OCI-M1 (cell line): ENCODE measurements at places on chromosomes 3 and 15.
A peak's percentile ranks its signal among the peaks of the same experiment; 100 is the strongest.

DNA sequence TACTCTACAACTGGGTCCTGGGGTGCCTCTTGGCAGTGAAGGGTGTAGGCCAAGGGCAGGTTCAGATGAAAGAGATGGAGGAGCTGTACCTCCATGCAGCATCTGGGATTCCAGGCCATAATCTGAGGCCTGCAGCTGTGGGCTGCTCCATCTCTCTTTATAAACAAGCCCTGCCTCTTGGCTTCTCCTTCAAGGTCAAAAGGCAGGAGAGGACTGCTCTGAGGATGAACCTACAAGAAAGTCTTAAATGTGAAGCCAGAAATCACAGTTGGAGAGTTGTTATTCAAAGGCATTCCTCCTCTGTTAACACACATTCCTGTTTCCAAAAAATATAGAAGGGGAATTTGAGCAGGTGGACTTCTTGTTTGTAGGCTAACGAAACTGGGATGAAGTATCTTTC is 355.5 kb downstream of the NTRK3 start:
- no peak for DNase-seq

GRCh38 chr3:99499235-99500158 is 138.9 kb upstream of the COL8A1 start:
- peak; percentile 69 for DNase-seq

DNA sequence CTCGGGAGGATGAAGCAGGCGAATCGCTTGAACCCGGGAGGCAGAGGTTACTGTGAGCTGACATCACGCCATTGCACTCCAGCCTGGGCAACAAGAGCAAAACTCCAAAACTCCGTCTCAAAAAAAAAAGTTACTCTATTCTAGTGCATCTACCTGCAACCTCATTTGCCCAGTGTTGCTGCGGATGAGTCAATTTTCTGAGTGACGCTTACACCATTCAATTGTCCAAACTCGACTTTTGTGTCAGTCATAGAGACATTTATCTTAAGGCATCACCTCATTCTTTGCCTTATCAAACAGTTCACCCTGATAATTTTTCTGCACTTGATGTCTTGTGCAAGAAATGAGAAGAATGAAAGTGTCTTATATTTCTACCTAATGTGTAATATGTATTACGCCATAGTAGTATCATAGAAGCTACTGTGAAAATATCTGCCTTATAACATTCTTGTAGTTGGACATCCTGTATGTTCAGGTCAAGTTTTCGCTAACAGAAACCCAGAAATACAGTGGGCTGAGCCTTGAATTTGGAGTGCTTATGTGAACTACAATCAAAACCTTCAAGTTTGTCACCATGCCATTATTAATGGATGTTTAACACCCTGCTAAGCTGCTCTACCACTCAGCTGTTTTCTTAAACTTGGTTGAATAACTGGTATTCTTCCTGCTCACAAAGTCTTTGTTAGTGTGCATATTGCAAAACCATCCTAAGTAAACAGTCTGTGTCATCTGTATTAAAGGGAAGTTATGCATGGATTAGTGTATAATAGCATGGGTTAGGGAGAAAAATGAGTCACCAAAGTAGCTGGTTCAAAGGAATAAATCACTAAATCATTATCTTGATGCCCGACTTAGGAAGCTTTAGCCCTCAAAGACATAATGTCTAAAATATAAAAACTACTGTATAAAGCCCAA is 531.0 kb upstream of the NR2F2 start:
- no peak for DNase-seq

DNA sequence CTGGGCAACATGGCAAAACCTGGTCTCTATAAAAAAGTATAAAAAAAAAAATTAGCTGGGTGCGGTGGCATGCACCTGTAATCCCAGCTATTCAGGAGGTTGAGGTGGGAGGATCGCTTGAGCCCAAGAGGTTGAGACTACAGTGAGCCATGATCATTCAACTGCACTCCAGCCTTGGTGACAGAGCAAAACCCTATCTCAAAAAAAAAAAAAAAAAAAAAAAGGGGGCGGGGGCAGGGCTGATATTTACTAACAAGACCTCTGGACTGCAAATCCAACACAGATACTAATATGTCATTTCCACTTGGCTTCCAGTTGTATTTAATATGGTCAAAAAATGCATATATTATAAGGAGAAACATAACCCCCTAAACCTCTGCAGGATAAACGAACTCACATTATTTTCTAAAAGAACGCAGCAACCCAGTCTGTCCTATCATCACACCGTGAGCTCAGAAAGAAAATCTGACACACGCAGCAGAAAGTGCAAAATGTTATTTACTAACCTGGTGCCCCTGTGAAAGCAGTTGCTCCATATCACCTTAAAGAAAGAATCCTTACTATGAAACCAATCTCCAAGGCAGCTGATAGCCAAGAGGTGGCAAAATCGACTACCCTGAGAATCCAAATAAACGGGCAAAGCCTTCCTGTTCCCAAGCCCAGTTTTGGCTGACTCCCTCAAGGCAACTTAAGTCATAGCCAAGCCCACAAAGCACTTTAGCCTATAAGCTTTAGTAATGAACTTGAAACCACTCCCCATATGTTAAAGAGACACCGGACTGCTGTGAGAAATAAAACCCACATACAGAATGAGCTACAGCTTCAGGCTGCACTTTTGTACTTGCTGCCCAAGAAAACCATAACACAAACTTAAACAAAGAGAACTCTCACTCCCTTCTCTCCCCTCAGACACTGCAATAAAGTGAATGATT is 39.3 kb downstream of the PLD1 start:
- DNase-seq = peak; percentile 84

DNA sequence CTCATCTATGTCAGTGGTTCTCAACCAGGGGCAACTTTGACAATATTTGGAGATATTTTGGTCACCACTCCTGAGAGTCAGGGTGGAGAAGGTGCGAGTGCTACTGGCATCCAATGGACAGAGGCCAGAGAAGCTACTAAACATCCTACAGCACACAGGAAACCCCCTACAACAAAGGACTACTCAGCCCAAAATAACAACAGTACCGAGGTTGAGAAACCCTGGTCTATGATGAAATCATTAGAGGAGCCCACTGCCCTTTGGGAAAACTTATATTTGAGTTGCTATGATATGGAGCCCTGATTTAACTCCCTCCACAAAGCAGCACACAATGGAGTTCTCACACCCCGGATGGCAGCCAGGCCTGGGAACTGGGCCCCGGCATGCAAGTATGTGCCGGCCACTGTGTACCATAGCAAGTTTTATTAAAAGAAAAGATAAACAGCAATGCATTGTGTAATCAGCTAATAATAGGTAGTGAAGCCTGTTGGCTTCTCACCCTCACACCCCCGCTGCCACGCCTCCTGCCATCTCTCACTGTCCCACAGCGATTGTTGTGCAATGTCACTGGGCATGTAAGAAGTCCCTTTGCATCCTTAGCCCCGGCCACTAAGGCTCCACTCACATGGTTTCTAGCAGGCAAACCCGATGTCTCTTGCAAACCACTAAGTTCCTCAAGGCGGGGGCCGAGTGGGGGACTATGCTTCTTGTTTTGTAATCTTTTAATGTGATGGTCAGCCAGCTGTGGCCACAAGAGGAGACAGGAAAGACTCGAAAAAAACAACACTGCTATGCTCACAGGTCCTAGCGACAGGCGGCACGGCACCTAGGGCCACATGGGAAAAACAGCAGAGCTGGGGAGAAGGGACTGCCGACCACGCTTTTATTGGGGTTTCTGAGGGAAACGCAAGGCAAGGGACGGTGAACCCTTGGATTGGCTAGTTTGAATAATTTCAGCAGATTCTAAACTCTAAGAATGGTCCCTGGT is 110.0 kb downstream of the AQP9 start:
- DNase-seq = peak; percentile 68

DNA sequence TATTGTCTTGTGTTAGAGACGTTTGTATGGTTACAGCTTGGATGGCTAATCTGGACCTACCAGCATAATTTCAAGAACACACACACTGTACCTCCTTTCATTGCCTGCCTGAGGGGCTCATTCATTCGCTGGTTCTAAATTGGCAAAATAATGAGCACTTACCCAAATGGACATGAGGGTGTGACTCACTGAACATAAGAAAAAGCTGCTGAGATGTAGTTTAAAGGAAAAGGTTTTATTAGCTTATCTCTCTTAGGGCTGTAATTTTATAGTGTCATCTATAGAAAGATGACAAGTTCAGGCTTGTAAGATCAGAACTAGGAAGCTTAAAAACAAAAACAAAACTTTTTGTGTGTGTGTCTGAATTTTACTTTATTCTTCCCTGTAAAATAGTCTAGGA is 120.7 kb upstream of the WNT7A start:
- DNase-seq = no peak

- no peak for DNase-seq
Observed at GRCh38 chr3:168693870-168694269, 598.1 kb upstream of the GOLIM4 start.

DNA sequence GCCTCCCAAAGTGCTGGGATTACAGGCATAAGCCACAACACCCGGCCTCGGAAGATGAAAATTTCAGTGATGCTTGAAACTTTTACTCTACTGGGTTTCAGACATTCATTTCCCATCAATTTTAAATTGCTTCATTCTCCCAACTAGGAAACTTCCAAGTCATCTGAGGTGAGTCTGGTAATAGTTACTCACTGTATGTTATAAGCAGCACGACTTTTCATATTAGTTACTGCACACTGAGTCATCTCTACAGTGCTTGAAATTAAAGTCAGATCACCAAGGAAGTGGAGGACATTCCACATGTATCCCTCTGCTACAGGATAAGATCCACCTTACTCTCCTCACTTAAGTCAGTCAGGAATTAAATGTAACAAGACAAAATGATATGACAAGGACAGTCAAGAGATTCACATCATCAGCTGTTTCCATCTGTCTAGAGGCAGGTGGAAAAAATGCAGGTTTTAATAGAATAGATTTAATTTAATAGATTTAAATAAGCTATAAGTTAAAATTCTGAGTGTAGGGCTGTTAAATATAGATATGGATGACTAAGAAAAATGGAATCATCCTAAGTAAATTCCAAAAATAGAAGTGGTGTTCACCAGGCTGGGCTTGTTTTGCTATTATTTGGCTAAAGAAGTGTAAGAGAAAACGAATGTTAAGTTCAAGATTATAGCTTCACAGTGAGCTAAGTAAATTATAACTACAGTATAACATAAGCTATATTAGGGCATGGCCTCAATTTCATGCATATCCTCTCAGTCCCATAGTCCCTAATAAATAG is 104.4 kb downstream of the TMCO5A start:
- no peak for DNase-seq

GRCh38 chr3:29515451-29515850 is 234.6 kb downstream of the RBMS3 start:
- DNase-seq = no peak

- DNase-seq = no peak
Observed at GRCh38 chr3:76402926-76403325, 617.6 kb upstream of the ZNF717 start.
